Daoy (cell line): ENCODE measurements at places on chromosomes 4 and X. TPM values are rescaled to one million over a fixed set of nuclear protein-coding genes. Genes with fewer than 3 reads are reported as not detected.
A peak's percentile ranks its signal among the peaks of the same experiment; 100 is the strongest.

The SMIM10 gene
- 2.7 and 3.1 TPM in 2 replicates for total RNA-seq

The SOWAHD gene
- total RNA-seq, result 0.17 TPM in 1 of 2 replicates, not detected in the other

GRCh38 chr4:125689805-125690204, 375.1 kb downstream of the FAT4 start:
- DNase-seq, result no peak

- DNase-seq, result peak; percentile 51
Observed at GRCh38 chr4:65508168-65508567, 162.1 kb downstream of the EPHA5 start.

DNA sequence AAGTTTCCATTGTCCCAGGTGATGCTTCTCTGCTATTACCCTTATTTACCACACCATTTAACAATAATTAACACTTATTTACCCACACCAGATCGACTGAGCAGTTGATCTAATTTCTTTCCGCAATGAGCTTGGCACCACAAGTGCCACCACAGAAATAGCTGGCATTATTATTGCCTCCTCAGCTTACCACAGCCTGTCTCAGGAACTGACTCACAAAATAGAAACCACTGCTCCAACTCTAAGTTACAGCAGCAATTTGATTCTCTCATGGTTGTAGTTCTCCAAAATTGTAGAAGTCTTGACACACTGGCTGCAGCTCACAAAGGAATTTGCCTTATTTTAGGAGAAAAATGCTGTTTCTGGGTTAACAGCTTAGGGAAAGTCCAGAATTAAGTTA, 22.5 kb downstream of the ZNF721 start:
- DNase-seq, result peak; percentile 55

The GUF1 gene
- total RNA-seq, result 15.9 and 16.0 TPM in 2 replicates

The GC gene
- total RNA-seq, result not detected in 2 replicates

DNA sequence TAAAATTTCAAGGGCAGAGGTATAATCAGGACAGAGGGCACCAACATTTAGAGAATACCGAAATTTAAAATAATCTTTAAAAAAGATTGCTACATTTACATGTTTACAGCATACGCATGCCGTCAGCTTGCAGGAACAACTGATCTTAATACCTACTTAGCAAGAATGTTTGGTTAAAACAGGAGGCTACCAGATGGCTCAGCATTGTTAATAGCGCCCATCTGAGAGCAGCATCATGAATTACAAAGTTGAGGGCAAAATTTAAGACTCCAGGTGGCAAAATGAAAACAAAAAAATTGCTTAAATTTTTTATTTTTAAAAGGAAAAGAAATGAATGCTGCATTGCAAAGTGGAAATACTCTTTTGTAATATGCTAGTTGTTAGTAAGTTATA, 241.3 kb downstream of the C4orf33 start:
- DNase-seq, result no peak

DNA sequence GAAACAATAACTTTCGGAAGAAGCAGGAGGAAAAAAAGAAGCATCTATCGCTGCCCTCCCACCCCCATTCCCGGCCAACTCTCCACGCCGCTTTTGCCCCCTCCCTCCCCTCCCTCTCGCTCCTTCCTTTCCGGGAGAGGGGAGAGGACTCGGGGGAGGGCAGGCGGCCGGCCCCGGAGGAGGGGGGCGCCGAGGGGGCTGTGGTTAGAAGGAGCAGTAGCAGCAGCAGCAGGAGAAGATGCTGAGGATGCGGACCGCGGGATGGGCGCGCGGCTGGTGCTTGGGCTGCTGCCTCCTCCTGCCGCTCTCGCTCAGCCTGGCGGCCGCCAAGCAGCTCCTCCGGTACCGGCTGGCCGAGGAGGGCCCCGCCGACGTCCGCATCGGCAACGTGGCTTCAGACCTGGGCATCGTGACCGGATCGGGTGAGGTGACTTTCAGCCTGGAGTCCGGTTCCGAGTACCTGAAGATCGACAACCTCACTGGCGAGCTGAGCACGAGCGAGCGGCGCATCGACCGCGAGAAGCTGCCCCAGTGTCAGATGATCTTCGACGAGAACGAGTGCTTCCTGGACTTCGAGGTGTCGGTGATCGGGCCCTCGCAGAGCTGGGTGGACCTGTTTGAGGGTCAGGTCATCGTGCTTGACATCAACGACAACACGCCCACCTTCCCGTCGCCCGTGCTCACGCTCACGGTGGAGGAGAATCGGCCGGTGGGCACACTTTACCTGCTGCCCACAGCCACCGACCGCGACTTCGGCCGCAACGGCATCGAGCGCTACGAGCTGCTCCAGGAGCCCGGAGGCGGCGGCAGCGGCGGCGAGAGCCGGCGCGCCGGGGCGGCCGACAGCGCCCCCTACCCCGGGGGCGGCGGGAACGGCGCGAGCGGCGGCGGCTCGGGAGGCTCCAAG, 1.3 kb downstream of the PCDH7 start:
- peak; percentile 5 for DNase-seq

DNA sequence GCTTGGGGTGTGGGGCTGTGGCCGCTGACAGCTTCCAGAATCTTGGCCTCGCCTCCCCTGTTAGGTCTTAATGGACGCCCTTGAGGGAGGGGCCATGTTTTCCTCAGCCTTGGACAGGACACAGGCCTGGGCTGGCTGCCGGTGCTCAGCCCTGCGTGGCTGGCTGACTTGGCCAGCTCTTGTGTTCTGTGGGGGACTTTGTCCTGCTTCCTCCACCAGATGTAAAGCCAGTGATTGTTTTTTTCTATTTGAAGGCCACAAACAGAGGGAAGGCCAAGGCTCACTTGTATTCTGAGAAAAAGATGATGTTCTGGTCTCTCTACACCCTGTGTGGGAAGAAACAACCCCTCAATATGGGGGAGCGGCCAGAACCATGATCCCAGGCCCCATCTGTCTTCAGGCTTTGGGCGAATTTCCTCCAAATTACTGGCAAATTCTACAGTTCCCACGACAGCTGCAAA, 71.3 kb downstream of the HTRA3 start:
- DNase-seq, result no peak

GRCh38 chrX:49175435-49176274, 4.0 kb downstream of the PLP2 start:
- DNase-seq, result no peak

DNA sequence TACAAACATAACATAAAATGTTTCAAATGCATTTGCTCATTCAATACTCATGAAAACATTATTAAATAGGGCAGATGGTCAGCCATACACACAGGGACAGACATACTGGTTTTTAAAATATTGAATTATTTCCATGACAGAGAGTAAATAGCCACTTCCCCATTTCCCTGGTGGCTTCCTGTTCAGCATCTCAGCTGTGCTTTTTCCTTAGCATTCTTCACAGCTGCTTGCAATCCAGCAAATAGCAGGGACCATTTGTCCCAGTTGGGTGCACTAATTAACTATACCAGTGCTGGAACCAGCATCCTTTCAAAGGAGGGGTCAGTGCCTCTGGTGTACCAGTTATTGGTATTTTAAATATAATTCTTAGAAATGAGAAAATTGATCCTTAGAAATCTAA, 964.7 kb downstream of the RAB28 start:
- DNase-seq, result no peak
